Renal pelvis (tissue), 12 donors: ENCODE measurements at places on chromosomes 5 and 9.
A peak's percentile ranks its signal among the peaks of the same experiment; 100 is the strongest.

- DNase-seq = no peak
Measured at GRCh38 chr5:24141046-24141445, 503.7 kb downstream of the CDH10 start.

- DNase-seq = peak; percentile 8
Measured at GRCh38 chr5:72355706-72356299, 35.6 kb downstream of the PTCD2 start.

DNA sequence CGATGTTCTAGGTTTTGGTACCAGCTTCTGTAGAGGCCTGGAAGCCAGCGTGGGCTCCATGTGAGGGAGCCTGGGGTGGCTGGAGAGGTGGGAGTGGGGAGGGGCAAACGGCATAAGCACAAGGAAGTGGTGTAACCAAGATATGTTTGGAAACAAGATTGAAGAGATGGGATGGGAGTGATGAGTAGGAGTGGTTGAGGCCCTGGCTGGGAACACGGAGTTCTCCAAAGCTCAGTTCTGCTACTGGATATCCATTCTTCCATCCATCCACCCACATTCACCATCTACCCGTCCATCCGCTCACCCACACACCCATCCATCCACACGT lies 12.2 kb downstream of the TSPAN17 start:
- DNase-seq = no peak

DNA sequence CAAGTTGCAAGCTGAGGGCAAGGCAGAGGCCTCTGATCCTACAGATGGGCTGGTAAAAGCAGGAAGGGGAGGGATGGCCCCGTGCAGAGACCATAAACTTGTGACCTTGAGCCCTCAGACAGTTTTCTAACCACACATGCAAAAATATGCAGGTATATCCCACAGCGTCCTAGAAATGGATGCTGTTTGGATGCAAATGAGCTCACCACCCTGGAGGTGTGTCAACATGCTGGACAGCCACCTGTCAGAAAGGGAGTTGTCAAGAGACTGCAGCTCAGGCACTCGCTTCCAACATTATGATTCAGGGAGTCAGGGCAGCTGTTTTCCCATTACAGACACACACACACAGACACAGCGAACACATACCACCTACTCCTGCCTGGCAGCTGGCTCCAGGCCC lies 97.3 kb upstream of the PANK3 start:
- DNase-seq = no peak
